ENCODE measurements at places on chromosomes 5 and 9.
A peak's percentile ranks its signal among the peaks of the same experiment; 100 is the strongest.

DNA sequence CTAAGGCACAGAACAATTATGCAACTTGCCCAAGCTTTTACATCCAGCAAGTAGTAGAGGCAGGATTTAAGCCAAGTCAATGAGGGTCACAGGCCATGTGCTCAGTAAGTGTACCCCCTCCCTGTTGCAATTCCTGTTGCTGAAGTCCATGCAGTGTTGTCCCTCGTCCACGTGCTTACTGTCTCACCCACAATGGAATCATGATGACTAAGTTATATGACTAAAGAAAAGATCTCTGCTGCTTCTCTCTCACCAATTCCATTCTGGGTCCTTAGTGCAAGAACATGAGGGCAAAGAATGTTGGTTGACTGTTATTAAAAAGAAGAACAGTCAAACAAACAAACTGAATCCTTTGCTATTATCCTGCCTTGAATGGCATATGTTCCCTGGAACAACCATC lies 233.6 kb upstream of the SLC24A2 start:
- DNase-seq, result peak; percentile 25

GRCh38 chr5:139146809-139147482 lies 51.2 kb downstream of the SIL1 start:
- no peak for DNase-seq

DNA sequence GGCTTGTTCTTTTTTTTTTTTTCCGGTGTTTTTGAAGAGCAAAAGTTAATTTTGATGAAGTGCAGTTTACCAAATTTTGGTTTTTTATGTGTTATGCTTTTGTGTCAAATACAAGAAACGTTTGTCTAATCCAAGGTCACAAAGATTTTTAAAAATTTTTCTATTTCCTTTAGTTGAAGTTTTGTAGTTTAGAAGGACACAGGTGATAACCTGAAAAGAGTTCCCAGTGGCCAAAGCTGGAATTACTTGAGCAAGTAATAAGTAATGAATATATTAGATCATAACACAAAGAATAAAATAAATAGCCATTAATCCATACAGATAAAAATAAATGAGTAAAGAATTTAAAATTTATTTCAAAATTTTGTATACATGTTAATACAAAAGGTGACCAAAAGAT lies 71.5 kb downstream of the FCHO2 start:
- no peak for DNase-seq

DNA sequence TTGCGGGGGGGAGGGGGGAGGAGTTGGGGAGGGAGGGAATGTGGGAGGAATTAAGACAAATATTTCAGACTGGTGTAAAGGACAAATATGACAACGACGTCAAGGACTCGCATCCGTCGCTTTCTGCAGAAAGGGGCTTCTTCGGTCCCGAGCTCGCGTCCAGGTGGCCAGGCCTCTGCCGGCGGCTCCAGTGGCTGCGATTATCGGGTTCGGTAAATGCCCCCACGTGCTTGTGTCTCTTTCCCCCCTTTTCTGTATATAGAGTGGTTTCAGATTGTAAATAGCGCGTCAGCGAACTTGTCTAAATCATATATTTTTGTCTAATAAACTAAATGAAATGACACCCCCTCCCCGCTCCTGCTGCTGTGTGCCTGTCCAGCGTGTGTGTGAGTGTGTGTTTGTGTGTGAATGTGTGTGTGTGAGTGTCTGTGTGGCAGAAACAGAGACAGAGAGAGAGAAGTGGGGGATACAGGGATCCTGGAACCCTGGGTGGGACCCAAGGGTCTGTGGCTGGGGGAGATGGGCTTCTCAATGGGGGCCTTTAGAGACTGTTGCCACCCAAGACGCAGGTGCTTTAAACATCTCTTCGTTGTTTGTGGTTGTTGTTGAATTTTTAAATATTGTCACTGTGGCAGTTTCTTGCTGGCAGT lies 5.6 kb downstream of the IRX1 start:
- no peak for DNase-seq

GRCh38 chr9:136854842-136855460 lies 2.8 kb downstream of the MAMDC4 start:
- no peak for DNase-seq

GRCh38 chr9:124465736-124466135 lies 15.5 kb downstream of the ADGRD2 start:
- DNase-seq, result no peak

- peak; percentile 47 for DNase-seq
Observed at GRCh38 chr5:164302533-164303235, 797.3 kb downstream of the MAT2B start.

GRCh38 chr5:170303549-170303948 lies 6.0 kb upstream of the LCP2 start:
- no peak for DNase-seq

DNA sequence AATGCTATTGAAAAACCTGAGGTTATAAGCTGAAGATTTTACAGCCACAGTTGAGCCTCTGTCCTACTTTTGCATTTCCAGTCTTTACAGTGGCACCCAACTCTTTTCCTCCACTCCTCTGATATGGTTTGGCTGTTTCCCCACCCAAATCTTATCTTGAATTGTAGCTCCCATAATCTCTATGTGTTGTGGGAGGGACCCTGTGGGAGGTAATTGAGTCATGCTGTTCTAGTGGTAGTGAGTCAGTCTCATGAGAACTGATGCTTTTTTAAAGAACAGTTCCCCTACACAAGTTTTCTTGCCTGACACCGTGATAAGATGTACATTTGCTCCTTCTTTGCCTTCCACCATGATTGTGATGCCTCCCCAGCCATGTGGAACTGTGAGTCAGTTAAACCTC lies 646.1 kb upstream of the SEMA6A start:
- DNase-seq, result no peak

DNA sequence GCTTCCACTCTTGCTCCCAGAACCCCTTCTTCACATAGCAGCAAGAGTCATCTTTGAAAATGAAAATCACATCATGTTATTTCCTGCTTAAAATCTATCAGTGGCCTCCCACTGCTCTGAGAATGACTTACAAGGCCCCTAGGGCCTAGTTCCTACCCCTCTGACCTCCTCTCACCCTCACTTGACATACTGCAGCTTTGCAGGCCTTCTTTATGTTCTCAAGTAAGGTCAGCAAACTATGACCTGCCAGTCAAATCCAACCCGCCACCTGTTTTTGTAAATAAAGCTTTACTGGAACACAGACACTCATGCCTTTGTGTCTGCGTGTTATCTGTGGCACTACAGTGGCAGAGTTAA lies 185.7 kb downstream of the NR3C1 start:
- no peak for DNase-seq

Data from fibroblast of the aortic adventitia (primary cell).